Stimulated activated CD8-positive, alpha-beta memory T cell treated with anti-CD3 and anti-CD28 coated beads, Interleukin-4, amount 100 ng/mL, for 1 hour (primary cell): ENCODE measurements at places on chromosomes 7 and 10.

- no peak for DNase-seq
These were observed 43.1 kb upstream of the C10orf90 start for GRCh38 chr10:126713594-126713993.

GRCh38 chr10:78650122-78650521 is 418.6 kb upstream of the ZMIZ1 start:
- DNase-seq = no peak

DNA sequence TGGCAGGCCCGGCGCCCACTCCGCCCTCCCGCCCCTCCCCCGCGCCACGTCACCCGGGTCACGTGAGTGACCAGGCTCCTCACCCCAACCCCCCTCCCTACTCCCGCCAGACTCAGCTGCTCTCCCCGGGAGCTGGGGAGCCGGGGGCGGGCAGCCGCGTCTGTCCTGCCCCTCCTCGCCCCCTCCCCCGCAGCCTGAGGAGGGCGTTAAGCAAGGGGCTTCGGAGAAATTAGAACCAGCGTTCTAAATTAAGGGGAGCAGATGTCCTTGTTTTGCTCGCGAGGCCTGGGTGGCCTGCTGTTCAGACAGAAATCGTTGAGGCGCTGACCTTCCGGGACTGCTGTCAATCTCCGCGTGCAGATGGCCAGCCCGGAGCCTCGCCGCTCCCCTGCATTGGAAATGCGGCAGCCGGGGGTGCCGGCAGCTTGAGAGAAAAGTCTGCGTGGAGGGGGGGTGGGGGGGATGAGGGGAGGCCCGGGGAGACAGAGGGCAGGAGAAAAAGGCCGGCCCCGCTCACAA is 102.2 kb upstream of the ZNF438 start:
- DNase-seq = peak; percentile 46

- no peak for DNase-seq
These were observed 130.7 kb upstream of the ZMIZ1 start for GRCh38 chr10:78937800-78938694.

- no peak for DNase-seq
These were observed 51.6 kb downstream of the HBP1 start for GRCh38 chr7:107220356-107220755.

DNA sequence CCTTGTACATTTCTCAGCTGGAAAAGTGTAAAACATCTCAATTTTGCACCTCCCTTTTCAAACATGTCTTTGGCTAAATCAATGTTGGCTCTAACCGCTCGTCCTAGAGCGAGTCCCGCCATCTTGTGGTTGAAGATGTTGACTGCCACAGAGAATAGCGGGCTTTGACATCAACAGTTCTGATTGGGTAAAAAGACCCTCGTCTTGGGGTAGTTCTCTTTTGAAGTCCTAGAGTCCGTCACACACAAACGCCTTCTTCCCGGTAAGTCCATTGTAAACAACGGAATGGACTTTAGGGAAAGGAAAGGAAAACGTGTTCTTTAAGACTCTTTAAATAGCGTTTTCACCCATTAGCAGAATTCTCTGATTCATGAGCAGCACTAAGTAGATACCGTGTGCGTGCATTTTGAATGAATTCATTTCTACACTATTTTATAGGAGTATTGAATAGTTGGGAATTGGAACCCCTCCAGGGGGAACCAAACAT is 452 bp upstream of the RPP30 start:
- DNase-seq = no peak

DNA sequence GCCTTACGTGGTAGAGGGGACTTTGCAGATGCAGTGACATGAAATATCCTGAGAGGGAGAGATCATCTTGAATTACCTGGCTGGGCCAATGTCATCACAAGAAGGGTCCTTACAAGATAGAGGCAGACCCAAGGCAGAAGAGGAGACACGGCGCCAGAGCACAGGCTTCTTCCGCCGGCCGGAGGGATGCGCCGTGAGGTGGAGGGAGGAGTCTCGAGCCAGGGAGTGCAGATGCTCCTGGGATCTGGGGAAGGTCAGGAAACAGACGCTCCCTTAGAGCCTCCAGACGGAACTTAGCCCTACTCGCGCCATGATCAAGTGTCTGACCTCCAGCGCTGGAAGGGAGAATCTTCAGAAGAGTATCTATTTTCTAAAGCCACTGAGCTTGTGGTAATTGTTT is 304.8 kb downstream of the GLRX3 start:
- DNase-seq = no peak

GRCh38 chr10:14371581-14371980 is 40.9 kb upstream of the FRMD4A start:
- DNase-seq = no peak

DNA sequence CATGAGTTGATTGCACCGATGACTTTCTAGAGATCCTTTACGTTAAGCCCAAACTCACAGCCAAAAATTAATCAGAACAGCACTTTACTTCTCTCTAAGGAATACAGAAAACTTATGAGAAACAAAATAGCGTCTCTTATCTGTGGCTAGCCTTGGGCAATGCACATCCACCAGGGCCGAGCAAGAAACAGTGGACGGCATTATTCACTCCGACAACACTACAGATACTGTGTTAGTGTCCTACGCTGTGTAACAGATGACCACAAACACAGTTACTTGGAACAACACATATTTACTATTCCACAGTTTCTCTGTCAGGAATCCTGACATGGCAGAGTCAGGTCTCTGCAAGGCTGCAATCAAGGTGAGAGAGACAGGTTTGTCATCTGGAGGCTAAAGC is 598.3 kb upstream of the ADARB2 start:
- no peak for DNase-seq

- DNase-seq = no peak
These were observed 7.8 kb downstream of the ADAM12 start for GRCh38 chr10:126380352-126381076.

DNA sequence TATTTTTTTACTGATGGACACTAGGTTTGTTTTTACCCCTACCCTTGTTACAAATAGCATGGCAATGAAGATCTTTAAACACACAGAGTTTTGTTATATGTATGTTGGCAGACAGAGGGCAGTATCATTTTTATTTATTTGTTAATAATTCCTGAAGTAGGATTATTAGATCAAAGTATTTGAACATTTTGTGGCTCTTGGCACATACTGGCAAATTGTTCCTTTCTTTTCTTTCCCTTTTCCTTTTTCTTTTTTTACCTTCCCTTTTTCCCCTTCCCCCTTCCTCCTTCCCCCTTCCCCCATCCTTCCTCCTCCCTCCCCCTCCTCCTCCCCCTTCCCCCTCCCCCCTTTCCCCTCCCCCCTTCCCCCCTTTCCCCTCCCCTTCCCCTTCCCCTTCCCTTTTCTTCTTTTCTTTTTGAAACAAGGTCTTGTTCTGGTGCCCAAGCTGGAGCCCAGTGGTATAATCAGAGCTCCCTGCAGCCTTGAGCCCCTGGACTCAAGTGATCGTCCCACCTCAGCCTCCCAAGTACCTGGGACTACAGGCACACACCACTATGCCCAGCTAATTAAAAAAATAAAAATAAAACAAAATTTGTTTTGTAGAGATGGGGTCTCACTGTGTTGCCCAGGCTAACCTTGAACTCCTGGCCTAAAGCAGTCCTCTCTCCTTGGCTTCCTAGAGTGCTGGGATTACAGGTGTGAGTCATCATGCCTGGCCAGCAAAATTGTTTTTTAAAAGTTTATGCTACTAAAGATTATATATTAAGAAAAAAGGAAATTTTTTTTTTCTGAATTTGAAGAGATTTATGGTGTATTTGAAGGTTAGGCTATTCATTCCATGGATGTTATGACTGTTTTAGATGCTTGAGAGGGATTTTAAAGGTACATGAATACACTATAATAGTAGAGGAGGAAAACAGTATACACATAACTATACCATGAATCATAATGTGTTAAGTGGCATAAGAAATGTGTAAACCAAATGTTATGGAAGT is 39.3 kb downstream of the SEPTIN7 start:
- DNase-seq = no peak

GRCh38 chr7:51428217-51428887 is 111.7 kb upstream of the COBL start:
- DNase-seq = no peak
